ENCODE measurements at places on chromosomes 4 and X.

GRCh38 chr4:36081185-36081584 lies 163.1 kb downstream of the ARAP2 start:
- no peak for DNase-seq

- no peak for DNase-seq
Measured at GRCh38 chrX:11864171-11864570, 106.1 kb downstream of the MSL3 start.

DNA sequence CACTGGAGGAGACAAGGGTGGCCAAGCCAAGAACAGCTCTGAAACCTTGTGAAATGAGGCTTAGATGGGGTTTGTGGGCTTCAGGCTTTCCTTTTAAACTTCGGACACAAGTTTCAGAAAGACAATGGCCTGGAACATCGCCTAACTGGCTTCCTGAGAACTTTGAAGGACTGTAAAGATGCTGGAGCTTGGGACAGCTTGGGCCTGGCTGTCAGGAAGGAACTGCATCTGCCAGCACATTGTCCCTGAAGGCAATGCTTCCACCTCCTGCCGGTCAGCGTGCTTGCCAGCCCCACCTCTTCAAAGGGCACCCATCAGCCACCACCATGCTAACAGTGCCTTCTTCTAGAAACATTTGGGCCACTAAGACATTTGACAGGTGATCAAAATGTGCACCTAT lies 107.9 kb downstream of the DRD5 start:
- DNase-seq, result no peak

GRCh38 chr4:30842142-30842541 lies 122.0 kb downstream of the PCDH7 start:
- no peak for DNase-seq

DNA sequence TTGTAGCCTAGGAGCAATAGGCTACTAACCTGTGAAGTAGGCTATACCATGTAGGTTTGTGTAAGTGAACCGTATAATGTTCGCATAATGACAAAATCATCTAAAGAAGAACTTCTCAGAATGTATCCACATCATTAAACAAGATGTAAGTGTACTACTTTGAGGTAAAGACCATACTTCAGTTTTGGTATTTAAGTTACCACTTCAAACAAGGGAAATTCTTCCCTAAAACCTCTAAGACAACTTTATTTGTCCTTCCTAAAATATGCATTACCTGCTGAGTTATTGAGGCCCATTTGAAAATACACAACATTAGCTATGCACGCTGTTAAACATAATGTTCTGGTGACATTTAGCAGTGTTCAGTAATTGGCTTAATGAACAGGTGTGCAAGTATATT lies 182.7 kb downstream of the RPA4 start:
- no peak for DNase-seq

- DNase-seq, result peak; percentile 87
Measured at GRCh38 chr4:168569066-168569930, 72.4 kb downstream of the PALLD start.

DNA sequence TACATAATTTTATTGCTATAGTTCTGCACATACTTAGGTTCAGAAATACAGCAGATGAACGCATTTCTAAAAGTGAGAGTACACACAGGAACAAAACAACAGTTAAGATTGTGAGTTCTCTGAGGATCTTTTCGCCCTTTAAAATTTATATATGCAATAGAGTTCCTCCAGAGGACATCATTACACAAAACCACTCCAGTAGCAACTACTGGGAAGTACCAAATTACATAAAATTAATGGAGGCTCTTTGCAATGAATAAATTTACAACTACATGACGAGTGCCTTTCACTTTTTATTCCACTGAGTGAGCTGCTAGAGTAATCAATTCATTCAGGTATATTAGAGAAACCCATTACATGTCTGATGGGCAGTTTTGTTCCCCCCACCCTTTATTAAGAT lies 107.2 kb downstream of the PPP3CA start:
- DNase-seq, result no peak

GRCh38 chrX:23826653-23827052 lies 43.7 kb downstream of the SAT1 start:
- DNase-seq, result no peak

DNA sequence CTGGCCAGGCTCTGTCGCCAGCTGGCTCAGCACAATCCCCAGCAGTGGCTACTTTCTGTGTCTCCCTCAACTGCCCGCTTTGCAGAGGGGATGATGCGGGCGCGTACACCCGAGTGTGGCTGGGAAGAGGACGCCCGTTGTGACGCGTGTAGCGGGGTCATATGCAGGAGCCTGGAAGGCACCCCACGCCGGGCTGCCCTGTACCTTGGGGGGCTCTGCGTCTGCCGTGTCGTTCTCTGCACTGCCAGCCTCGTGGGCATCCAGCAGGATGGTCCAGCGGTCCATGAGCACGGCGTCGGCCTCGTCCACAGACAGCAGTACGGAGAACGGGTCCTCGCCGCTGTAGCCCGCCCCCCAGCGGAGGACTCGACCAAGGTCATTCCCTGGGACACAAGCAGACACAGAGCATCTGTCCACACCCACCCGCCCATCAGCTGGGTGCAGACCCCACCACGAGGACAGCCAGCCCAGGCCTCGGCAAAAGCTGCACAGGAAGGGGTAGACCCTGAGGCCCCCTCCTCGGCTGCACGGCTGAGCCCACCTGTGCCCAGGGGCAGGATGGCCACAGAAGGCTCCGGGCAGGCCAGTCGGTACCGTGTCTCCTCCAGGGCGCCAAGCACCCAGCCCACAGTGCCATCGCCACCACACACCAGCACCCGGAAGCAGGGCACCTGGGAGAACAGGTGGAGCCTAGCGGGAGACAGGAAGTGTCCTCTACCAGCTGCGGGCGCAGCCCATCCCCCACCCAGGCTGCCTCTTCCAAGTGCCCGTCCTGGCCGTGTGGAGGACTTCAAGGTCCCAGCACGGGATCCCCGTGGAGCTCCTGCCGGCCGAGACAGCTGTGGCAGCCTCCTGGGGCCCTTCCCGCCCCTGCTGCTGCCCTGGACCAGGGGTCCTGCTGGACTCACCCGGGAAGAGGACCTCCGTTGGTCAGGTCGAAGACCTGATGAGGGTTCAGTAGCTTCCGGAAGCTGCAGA lies 10.8 kb downstream of the DGKQ start:
- no peak for DNase-seq

DNA sequence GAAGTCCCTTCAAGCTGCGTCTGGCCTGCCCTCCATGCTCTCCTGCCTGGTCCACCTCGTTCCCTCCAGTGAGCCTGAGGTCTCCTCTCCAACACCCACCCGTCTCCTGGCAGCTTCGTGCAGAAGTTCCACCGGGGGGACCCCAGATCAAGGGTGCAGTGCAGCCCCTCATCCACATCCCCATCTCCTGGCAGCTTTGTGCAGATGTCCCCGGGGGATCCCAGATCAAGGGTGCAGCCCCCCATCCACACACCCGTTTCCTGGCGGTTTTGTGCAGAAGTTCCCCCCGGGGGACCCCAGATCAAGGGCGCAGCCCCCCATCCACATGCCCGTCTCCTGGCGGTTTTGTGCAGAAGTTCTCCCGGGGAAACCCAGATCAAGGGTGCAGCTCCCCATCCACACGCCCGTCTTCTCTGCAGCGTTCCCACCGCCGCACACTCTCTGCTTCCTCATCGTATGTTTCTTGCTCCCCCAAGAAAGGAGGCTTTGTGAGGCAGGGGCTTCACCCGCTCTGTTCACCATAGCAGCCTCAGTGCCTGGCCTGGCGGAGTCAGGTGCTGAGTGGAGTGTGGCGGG lies 35.7 kb downstream of the PIGG start:
- DNase-seq, result no peak

DNA sequence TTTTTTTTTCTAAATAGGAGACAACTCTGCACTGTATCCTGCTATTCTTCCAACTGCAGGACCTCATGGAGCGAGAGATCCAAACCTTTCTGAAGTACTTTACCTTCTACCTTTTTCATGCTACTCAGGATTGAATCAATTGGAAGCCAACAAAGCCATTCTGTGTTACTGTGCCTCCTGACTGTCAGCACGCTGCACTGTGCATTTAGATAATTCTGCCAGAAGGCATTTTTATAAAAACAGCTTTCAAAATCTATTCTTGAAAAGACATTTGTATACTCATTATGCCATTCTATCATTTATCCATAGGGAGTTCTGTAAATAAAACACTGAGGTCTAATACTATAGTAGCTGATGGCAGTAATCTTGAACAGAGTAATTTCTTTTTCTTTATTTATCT lies 142.8 kb downstream of the SLIT2 start:
- no peak for DNase-seq

GRCh38 chrX:101395789-101396188 lies 5.0 kb downstream of the RPL36A start:
- DNase-seq, result no peak

GRCh38 chr4:123561525-123561924 lies 164.9 kb downstream of the SPRY1 start:
- DNase-seq, result no peak

GRCh38 chr4:115866364-115866896 lies 753.0 kb upstream of the NDST4 start:
- no peak for DNase-seq

DNA sequence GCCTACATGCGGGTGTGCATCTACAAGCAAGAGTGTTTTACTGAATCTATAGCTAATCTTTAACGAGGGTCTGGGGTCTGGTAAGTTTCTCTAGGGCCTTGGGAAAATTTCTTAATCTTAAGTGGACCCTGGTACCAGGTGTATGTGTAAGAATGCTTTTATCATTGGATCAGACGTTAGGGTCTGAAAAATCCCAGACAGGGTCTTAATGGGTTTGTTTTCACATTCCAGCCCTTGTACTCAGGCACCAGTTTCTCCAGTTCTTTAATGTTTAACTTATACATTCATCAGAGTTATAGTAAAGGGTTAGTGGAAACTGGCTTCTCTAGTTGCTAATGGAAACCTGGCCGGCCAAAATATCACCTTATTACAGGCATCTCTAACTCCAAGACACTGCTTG lies 11.6 kb downstream of the MAGEB16 start:
- no peak for DNase-seq

DNA sequence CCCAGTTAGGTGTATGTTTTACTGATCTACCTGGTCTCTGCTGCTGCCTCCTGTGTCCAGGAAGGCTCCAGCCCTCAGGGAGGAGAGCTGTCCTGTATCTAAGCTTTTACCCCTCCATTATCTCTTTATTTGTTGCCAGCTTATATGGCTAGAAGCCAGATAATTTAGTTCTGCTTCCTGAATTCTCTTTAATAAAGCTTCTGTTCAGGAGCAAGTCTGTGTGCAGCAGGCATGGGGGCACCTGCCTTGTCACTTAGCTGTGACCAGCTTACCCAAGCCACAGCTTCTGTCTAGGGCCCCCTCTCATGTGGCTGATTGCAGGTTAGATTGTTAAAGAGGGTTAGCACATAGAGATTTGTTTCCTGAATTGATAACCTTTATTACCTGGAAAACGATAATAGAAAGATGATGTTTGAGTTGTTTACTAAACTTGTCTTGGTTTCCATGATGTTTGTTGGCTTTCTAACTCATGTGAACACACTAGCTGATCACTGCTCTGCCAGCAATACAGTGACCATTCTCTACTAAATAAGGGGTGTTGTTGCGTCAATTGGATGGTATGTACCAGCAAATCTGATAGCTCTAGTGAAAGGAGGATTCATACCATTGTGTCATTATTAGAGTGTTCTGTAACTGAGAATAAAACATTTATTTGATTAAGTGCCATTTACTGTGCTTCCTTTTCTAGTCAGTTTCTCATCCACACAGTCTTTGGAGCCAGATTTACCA lies 189.8 kb upstream of the ANK2 start:
- DNase-seq, result no peak

DNA sequence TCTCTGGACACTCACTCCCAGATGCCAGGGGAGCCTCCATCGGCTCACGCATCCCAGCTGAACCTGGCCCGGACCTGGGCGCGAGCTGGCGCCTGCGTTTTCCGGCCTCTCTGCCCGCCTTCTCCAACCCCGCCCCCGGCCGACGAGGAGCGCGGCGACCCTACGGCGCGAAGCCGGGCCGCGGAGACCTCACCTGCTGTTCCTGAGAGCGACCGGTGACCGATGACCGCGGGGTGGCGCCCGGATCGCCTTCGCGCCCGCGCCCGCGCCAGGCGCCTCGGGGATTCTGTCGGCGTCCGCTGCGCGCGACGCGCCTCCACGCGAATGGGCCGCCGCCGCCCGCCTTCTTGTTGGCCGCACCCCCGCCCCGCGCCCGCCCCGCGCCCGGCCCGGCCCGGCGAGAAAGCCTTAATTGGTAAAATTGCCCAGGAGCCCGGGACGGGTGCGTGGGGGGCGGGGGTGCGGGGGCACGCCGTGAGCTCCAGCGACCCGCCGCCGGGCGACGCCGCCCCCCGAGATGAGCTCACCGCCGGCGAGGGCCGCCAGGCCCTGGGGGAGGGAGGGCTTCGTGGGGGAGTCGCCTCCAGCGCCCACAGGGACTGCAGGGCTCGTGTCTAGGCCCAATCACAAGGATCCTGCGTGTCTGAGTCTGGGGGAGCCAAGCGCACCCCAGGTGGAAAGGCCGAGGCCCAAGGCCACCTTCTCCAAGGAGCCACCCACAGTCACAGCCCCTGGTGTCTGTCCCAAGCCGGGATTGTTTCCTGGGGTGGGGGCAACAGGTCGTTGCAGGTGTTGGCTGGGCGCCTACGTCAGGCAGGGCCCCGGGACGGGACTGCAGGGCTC lies at the start of gene FLNA:
FLNA (minus strand) TSS at position 322 of the 843 bp plus-strand sequence. CDS start 3,389 bp downstream, outside the sequence.
- DNase-seq, result no peak

- no peak for DNase-seq
Measured at GRCh38 chrX:108169768-108170167, 78.2 kb downstream of the ATG4A start.

DNA sequence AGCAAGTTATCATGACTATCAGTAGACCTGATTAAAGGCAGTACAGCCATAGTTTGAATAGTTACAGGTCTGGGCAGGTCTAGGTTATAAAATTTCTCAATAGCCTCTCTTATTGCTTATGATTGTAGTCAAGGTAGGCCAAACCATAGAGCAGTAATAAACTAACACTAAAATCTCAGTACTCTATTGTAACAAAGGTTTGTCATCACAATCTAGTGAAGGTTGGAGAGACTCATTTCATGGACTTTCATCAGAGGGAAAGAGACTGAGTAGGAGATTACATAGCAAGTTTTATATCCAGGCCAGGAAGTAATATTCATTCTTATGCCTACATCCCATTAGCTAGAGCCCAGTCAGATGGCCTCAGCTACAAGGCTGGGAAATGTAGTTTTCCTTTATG lies 141.0 kb downstream of the ASB9 start:
- DNase-seq, result no peak

DNA sequence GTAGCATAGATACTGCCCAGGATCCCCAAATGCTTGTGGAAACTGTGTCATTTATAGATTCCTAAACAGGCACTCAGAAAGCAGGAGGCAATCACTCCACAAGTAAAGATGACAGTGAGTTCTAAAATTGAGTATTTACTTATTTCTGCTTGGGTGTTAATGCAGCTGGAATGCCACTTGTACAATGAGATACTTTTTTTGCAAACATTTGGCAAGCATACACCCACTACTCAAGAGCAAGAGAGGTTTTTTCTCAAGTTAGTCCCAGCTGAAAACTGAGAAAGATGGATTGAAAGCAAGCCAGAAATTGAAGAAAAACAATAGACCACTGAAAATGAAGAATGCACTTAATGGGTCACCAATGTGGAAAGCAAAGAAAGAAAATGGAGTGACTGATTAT lies 22.5 kb downstream of the GABRA3 start:
- no peak for DNase-seq

GRCh38 chrX:3638280-3638873 lies 75.1 kb downstream of the PRKX start:
- DNase-seq, result no peak
